ENCODE measurements at places on chromosomes 7 and 10. TPM values are rescaled to one million over a fixed set of nuclear protein-coding genes. Genes with fewer than 3 reads are reported as not detected.

- DNase-seq, result peak; percentile 80
These were observed 15.3 kb downstream of the GPRIN2 start for GRCh38 chr10:46541017-46541661.

GRCh38 chr7:128831994-128832879 lies 2.0 kb downstream of the FLNC start:
- DNase-seq, result peak; percentile 77

DNA sequence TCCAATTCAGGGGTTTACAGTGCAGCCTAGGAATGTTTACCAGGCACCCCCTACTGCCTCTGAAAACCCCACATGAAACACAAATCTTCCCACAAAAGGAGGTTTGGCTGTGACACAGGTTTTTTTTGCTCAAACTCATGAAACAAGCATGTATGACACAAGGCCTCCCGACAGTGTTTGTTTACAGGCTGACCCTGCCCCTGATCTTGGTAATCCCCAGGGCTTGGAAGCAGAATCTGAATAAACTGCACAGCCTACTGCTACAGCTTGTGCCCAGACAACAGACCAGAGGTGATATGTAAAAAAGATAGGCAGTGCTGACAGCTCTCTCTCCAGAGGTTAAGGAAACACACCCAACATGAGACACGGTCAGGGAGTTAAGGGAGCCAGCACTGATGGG lies 184.2 kb downstream of the KMT2E start:
- no peak for DNase-seq

DNA sequence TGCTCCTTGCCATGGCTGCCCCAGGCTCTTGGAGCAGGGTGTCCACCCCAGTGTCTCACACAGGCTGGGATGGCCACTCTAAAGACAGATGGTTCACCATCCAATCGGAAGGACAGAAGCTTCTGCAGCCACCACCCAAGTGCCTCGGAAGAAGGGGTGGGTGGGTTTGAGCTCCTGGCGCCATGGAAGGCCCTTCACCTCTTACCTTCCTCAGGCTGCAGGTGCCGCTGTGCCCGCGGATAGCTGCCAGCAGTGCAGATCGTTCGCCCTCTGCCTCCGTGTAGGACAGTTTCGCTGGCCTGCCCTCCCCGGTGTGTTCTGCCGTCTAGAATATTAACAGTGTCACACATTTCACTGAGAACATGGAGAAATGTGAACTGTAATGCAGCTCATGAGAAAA lies 243.6 kb upstream of the GRB10 start:
- no peak for DNase-seq

DNA sequence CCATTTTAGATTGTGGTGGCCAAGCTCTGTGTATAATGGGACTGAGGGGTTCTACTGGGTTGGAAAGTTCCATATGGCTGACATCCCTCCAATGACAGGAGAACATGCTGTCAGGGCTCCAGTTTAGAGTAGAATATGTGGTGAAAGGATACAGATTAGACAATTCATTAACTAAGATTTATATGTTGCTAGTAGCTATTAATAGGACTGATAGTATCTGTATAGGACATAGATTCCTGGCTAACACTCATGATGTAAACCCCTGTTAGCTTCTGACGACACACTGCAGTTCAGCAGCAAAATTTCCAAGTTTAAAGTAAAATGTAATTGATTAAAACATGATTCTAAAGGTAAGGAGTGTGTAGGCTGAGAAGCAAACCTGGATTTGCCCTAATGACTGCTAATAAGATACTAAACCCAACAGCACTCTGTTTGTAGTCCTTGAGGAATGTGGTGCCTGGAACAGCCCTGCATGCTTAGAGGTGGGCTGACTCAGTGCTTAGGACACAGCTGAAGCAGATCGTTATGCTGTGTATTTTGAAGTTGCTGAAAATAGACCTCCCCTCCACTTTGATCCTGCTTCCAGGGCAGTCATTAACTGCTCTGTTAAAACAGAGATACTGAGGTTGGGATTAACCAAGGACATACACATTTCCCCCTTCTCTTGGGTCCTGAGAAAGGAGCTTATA lies 1129.6 kb downstream of the SORCS3 start:
- no peak for DNase-seq

The THNSL1 gene
- total RNA-seq, result 6.5 TPM

The PLAU gene
- total RNA-seq, result 8.5 TPM

The CDHR1 gene
- 0.65 TPM for total RNA-seq
